ENCODE measurements at places on chromosomes 1 and 21.

DNA sequence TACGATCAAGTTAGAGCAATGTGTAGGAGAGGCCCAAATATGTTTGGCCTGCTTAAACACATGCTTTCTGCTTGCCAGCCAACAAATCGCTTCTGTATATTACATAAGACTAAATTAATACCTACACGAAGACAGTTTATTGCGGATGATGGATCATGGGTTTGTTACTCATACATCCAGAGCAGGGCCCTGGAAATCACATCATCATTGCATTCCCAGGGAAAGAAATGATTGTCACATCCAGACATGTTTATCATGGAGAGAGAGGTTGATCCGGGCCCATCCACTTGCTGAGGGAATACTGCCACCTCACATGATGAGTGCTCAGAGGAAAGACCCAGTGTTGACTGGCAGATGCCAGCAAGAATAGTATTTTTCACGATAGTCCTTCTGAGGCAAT is 282.6 kb downstream of the NUF2 start:
- DNase-seq, result no peak

GRCh38 chr1:11929849-11930248 is 3.6 kb upstream of the KIAA2013 start:
- no peak for DNase-seq

GRCh38 chr1:11157394-11157793 is 31.8 kb upstream of the ANGPTL7 start:
- DNase-seq, result no peak

- DNase-seq, result no peak
Measured at GRCh38 chr1:218664385-218665170, 319.4 kb downstream of the TGFB2 start.

GRCh38 chr1:242467556-242468145 is 56.8 kb downstream of the PLD5 start:
- no peak for DNase-seq

GRCh38 chr1:220711056-220711809 is 21.1 kb downstream of the C1orf115 start:
- DNase-seq, result no peak

DNA sequence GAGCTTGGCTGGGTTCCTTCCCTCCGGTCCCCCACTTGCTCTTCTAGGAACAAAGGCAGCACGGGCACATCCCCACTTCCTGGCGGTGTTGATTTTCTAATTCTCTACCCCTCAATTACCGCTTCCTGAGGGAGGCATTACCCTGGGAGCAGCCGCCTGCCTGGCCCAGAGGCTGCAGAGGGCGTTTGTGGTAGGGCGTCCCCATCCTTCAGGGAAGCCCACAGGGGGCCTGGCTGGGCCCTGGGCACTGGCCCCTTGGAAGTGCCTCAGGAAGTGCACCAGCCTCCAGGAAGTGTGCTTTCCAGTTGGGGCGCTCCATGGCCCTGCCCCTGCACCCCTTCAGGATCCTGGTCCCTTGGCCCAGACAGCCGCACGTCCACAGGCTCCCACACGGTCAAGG is 42.1 kb upstream of the CASZ1 start:
- no peak for DNase-seq

GRCh38 chr1:11328444-11328843 is 55.4 kb downstream of the UBIAD1 start:
- DNase-seq, result no peak
